ENCODE measurements at places on chromosomes 16 and 17.

- no peak for DNase-seq
Observed at GRCh38 chr16:6482696-6483468, 849.8 kb upstream of the RBFOX1 start.

GRCh38 chr16:75957870-75958269, 231.6 kb upstream of the CPHXL start:
- no peak for DNase-seq

- no peak for DNase-seq
Observed at GRCh38 chr16:17496891-17497290, 26.1 kb upstream of the XYLT1 start.

- DNase-seq = no peak
Observed at GRCh38 chr17:51666971-51667705, 406.8 kb downstream of the UTP18 start.

DNA sequence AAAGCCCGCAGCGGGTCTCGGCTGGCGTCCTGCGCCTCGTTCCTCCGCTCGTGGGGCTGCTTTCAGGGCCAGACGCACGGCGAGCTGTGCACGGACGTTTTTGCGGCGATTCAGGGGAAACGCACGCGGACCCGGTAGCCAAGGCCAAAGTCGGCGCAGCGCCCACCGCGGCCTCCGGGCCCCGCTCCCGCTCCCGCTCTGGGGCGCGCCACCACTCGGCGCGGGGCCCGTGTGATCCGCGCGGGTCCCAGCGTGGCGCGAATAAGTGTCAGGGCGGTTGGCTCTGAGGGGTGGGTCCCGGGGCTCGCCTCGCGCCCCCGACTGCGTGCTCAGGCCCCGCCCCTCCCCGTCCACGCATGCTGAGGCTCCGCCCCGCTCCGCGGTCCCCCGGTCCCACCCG, 694 bp upstream of the TBCD start:
- DNase-seq = no peak

GRCh38 chr17:37060928-37061327, 112.2 kb downstream of the AATF start:
- no peak for DNase-seq

DNA sequence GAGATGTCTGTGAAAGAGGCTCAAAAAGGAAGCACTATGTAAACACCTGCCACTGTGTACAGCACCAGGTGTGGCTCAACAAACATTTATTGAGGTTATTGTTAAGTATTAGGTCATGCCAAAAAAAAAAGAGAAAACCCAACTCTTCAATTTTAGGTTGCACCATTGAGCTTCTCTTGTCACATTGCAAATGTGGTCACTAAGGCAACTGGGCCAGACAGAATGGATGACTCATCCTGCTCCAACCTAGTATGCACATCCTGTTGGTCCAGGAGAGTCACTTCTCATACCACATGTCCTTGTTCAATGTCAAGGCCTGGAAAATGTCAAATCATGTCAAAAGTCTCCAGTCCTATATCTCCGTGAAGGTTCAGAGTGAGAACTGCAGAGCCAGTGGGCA, 25.0 kb downstream of the HOXB1 start:
- DNase-seq = no peak

DNA sequence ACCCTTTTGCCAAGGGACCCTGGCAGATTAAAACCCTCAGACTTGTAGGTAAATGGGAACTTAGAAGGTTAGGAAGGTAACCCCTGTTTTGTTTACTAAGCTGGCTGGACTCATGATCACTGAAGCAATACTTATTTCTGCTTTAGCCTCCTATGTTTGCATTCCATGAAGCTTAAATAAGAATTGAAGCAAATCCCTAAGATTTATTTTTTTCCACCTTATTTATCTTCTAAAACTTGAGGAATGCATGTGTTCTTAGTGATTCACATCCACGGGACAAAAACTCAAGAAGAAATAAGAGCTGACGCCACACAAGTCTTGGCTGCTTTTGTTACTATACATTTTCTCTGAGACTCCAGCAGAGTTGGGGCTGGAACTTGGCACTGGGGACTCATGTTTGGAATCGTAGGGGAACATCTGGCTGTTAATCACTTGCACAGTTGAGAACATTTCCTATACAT, 35.5 kb downstream of the CLUAP1 start:
- no peak for DNase-seq

- no peak for DNase-seq
Observed at GRCh38 chr17:32688221-32688620, 188.7 kb downstream of the MYO1D start.

DNA sequence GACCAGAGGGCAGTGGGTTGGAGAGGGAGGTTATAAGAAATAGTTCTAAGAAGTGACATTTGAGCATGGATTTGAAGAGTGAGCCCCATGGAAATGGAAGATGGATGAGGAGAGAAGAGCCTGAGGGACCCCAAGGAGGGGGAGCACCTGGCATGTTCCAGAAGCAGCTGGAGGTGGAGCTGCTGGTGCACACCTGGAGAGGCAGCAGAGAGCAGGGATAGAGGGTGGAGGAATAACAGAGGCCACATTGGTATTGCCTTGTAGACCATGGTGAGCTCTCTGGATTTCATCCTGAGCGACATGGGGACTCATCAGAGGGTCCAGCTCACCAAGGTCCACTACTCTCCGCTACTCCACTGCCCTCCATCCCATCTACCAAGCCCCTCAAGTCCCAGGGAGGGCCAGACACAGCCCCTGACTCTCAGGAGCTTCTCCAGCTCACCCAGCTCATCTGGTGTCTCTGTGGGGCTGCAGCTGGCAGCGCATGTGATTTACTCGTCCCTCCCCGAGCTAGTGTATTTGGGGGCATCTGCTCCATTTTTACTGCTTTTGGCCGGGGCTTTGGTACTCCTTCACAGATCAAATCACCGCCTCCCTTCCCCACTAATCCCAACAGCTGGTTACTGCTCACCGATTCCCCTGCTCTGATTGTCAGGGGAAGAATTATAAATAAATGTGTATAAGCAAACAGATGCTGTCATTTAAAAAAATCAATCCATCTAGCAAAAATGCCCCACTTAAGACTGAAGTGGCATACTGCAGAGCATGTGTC, 22.1 kb upstream of the KDM8 start:
- no peak for DNase-seq

- DNase-seq = no peak
Observed at GRCh38 chr17:27751166-27751565, 49.2 kb downstream of the NOS2 start.

GRCh38 chr16:85571563-85571812, 41.6 kb upstream of the GSE1 start:
- no peak for DNase-seq

- no peak for DNase-seq
Observed at GRCh38 chr16:55062442-55062841, 131.8 kb downstream of the IRX5 start.

- DNase-seq = no peak
Observed at GRCh38 chr16:88798772-88799455, 4.7 kb upstream of the CDT1 start.

GRCh38 chr16:20074099-20074991, 655 bp upstream of the GPR139 start:
- no peak for DNase-seq

GRCh38 chr16:48912360-48912759, 302.4 kb upstream of the N4BP1 start:
- no peak for DNase-seq

DNA sequence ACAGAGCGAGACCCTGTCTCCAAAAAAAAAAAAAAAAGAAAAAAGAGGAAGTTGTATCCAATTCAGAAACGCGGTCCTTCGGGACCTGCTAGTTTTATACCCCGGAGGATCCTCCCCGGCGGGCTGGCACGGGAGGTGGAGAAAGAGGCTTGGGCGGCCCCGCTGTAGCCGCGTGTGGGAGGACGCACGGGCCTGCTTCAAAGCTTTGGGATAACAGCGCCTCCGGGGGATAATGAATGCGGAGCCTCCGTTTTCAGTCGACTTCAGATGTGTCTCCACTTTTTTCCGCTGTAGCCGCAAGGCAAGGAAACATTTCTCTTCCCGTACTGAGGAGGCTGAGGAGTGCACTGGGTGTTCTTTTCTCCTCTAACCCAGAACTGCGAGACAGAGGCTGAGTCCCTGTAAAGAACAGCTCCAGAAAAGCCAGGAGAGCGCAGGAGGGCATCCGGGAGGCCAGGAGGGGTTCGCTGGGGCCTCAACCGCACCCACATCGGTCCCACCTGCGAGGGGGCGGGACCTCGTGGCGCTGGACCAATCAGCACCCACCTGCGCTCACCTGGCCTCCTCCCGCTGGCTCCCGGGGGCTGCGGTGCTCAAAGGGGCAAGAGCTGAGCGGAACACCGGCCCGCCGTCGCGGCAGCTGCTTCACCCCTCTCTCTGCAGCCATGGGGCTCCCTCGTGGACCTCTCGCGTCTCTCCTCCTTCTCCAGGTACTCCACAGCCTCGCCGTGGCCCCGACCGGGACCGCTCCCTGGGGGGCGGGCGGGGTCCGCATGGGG, at the start of gene CDH3:
Gene CDH3, plus strand, starts transcription at position 596 of the 779 bp plus-strand sequence. Its CDS starts 70 bp downstream, at position 666.
- DNase-seq = peak; percentile 3

DNA sequence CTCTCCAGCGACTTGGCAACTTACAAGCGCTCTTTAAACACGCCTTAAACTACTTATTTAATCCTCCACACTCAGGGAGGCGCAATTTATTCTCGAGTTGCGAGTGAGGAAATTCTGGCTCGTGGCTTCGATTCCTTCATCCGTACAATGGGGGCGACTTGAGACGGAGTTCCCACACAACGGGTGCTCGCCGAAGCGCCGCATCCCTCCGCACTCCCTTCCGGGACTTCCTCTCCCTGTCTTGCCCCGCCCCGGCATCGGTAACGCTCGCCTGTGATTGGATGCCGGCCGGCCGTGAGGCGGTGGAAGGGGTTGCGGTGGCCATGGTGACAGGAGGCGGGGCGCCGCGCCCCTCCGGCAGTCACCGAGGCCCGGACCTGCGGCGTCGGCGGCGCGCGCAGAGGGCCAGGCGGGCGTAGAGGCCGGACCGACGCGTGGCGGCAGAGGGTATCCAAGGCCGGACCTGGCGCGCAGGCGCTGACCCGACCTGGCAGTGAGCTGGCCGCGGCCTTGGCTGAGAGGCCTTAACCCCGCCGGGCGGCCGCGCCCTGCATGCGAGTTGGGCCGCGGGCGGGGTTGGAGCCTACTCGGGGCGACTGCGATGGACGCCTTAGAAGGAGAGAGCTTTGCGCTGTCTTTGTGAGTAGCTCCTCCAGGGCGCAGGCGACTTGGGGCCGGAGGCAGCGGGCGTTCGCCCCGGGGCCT, at the start of gene ARL2BP:
Gene ARL2BP, plus strand, starts transcription at position 493 of the 705 bp plus-strand sequence. Its CDS starts 109 bp downstream, at position 602.
- peak; percentile 95 for DNase-seq

GRCh38 chr16:74169066-74169465, 127.5 kb upstream of the PSMD7 start:
- DNase-seq = no peak

DNA sequence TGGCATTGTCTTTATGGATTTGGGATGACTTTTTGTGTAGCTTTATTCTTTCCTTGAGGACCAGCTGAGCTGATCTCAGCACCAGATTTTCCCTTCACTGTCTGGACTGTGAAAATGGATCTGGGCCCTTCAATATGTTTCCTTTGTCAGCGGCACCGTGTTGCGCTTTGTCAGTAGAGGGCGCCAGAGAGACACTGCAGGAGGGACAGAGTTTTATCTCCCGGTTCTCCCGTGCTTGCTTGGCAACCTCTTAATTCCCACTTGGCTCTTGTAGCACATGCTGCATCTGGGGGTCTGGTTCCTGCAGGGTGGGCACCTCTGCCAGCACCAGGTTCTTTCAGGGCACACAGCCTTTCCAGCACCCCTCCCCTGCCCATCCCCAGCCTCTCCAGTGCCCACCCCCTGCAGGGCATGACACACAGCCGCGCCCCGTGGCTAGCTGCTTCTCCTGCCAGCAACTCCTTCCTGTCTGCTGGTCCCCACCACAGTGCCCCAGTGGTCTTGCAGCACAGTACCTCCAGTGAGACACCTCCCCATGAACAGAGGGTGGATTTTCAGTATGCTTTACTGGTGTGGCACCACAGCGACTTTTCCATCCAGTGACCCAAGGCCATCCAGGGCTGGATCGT, 19.6 kb downstream of the OR1D5 start:
- peak; percentile 10 for DNase-seq

GRCh38 chr16:70752426-70752825, 48.5 kb downstream of the VAC14 start:
- no peak for DNase-seq

- DNase-seq = no peak
Observed at GRCh38 chr17:53765609-53766008, 57.1 kb upstream of the KIF2B start.

DNA sequence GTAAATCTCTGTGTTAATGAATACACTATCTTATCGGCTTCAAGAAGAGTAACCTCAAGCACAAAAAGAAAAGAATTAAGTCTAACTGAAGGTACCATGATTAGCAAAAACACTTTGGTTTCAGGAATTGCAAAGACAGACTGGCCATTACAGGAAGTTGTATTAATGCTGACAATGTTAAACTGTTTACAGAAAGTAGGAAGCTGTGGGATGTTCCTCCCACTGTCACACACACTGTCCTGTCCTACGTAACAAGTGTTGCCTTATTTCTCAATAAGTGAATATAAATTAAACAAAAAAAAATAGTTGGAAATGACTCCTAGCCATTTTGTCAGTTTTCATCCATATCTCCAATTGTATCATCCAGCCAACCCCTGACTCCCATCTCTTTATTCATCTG, 8.6 kb downstream of the GNA13 start:
- DNase-seq = no peak

DNA sequence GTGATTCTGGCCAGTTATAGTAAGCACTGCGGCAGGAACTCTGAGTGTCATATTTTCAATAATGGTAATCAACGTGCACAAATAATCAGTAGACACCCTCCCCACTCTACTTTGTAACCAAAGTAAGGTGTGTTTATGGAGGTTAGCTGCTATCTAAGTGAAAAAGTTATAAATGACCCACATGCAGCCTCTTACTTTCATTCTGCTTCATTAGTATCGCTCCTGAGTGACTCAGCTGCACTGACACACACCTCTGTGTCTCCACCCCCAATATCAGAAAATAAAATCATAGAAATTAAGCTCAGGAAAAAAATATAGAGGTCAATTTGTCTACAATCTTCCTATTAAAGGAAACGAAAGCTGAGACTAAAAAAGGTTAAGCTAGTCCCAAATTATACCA, 64.1 kb upstream of the TRAP1 start:
- no peak for DNase-seq

GRCh38 chr17:76397687-76398522, 13.5 kb downstream of the SPHK1 start:
- peak; percentile 82 for DNase-seq

Measured in stimulated activated CD4-positive, alpha-beta T cell treated with anti-CD3 and anti-CD28 coated beads, TNF-alpha, amount 100 ng/mL, for 48 hours (primary cell).